GM04504 (cell line): ENCODE measurements at places on chromosomes 3 and 15.

GRCh38 chr15:89400116-89400781 is 65.6 kb upstream of the POLG start:
- no peak for DNase-seq

GRCh38 chr15:52796753-52797520 is 6.8 kb upstream of the ONECUT1 start:
- DNase-seq, result no peak

GRCh38 chr3:105752791-105753415 is 115.9 kb downstream of the CBLB start:
- no peak for DNase-seq

DNA sequence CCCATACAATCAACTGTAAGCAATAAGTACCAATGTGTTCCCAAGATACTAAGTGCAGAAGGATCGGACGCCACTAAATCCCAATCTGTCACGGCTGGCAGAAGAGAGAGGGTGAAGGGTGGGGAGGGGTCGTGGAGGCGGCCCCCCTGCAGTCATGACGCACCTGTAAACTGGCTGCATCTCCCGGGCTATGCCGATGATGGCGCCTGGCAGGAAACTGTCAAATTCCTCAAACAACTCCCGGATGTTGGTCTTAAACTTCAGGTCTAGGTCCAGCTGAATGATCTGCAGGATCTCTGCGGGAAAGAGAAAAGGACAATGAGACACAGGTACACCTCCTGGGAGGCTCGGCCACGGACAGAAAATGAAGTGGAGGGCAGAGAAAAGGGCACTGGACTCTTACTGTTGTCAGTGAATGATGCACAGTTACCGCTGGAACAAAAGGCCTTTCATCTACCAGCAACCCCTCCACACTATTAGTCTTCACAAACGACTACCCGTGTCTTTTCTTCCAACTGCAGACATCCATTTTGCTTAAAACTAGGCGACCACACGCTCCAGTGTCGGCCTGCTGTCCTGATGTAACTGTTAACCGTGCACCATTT is 114.6 kb downstream of the XXYLT1 start:
- no peak for DNase-seq

- peak; percentile 35 for DNase-seq
These were observed 54.4 kb upstream of the EHHADH start for GRCh38 chr3:185308126-185308754.

DNA sequence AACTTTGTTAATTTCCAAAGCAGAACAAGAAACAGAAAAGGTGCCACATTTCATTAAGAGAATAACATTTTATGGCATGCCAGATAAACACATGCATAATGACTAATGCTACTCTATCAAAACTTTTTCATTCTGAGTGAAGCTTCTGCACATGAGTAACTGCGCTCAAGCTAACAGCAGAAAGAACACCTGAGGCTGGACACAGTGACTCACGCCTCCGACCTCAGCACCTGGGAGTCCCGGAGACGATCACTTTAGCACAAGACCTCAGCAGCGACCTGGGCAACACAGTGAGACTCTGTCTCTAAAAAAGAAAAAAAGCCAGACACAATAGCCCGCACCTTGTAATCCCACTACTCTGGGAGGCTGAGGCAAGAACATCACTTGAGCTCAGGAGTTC is 70.6 kb downstream of the ACAP2 start:
- DNase-seq, result no peak

- DNase-seq, result no peak
These were observed at the start of gene IQCF2 for GRCh38 chr3:51860703-51861665. IQCF2 (plus strand) TSS chr3:51861615; CDS start chr3:51861667, 52 bp downstream.

DNA sequence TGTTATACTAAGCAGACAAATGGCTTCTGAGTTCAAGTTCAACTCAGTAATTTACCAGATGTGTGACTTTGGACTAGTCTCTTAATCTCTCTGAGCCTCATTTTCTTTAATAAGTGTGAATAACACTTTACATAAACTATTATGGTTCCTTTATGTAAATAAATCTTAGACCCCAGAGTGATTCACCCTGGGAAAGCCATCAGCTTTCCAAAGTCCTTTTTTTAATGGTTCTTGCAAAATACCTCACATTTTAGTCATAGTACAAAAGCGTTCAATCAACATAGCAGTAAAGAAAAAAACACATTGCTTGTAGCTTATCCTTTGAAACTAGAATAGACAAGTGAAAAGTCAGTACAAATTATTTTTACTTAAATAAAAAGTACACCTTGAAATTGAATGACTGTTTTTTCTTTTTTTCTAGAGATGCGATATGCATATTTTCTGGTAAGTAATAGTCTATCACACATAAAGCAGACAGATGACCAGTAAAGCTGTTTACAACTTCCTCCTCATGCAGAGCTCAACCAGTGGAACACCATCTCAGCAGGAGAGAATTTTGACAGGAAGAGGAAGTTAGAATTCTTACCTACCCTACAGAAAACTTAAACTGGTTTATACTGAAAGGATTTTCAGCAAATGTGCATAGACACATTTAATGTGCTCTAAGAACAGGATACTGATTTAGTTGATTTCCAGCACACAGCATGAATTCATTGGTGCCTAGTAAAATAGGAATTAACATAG is 123.0 kb upstream of the AGBL1 start:
- DNase-seq, result no peak

- DNase-seq, result no peak
These were observed 54.0 kb downstream of the MBNL1 start for GRCh38 chr3:152322756-152323155.

- DNase-seq, result no peak
These were observed 255.3 kb downstream of the RSL24D1 start for GRCh38 chr15:54941417-54941816.

DNA sequence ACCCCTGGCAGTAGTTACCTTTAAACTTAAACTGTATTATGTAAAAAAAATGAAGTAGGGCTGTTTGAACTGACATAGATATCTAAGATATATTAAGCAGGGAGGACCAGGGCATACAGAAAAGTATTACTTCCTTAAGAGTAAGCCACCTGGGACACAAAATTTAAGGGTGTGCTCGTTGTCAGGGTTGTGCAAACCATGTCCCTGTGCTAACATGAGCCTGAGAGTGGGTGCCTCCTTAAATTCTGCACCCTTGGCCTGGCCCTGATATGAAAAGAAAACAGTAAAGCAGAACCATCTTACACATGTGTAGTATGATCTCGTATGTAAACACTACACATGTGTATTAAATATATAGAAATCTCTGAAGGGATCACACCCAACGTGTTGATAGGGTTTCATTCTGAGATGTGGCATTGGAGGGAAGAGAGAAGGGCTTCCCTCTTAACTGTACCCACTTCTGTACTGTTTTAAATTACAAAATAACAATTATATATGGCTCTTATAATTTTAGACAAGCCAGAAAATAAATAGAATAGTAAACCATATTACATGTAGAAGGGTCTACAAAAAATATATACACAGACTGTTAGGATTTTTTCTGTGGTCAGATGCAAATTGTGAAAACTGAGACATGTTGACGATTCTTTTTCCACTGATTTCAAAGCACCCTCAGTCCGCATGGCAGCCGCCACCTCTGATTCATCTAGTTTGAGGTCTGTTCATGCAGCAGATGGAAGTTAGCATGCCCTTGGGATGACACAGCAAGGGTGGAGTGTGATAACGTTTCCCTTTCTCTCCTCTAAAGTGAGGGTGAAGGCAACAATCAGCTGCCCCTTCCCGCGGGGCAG is 400.8 kb upstream of the PROK2 start:
- peak; percentile 58 for DNase-seq

DNA sequence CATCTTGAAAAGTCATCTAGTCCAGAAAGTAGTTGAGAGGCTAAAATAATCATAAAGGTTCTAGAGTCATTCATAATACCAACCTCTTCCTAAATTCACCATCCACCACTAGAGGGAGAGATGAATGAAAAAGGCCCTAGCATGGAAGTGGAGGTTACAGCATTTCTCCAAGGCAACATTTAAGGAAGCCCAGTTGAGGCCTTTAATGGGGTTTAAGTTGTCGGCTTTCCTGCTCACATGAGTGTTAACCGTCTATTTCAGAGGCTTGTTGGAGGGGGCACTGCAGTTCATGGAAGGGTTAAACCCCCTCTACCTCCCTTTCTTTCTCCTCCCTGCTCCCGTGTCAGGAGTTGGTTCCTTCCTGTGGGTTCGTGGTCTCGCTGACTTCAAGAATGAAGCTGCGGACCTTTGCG is 3.8 kb upstream of the SLCO3A1 start:
- DNase-seq, result peak; percentile 15

DNA sequence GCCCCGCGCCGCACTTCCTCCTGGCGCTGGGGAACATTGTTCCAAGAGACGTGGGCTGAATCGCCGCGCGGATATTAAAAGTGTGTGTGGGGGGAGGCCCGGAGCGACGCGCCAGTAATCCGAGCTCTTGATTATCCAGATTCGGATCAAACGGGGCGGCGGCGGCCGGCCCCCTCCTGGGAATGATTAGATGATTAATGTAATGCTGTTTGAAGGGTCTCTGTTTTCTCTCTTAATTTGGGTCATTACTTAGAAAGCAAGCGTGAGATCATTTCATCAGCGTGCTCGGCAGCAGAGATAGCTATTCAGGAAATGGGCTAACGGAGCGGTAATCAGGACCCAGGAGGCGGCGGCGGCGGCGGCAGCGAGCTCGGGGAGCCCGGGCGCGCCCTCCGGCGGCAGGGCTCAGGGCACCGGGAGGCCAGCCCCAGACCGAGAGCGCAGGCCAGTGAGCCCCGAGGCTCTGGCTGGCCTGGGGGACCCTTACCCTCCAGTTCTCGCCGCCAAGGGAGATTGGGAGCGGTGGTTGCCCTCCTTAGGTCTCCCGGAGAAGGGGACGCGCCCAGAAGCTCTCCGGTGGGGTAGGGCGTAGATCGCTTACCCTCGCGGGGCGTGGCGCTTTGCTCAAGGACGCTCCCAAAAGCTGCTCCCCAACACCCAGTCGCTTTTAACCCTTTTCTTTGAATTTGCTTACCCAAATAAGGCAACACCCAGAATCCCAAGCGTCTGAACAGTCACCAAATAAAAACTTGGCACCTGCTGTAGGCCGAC is 4.5 kb downstream of the FEZF2 start:
- DNase-seq, result no peak

DNA sequence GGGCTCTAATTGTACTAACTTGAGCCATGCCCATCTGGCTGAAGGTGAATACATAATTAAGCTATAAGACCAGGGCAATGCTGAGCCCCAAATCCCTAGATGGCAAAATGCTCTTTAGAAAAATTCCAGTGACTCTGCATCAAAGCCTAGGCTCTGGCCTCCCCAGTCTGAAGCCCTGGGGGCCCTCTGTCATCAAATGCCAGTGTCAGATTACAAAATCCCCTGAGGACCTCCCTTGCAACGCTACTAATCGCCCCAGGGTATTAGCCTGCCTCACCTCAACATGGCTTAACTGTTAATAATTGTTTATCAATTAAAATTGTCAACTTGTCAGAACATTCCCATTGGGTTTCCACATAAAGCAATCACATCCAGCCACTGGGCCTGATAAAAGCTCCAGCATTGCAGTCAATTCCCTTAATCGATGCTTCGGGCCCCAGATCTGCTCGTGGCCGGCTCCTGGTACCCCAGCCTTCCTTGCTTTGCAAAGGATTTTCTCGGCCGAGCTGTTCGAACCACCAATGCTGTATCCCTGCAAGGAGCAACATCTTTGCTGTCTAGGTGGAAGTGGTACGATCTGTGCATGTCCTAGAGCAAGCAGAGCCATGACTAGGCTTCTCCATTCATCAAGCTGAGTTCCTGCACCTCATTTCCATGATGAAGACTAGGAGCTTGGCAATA is 151.7 kb downstream of the MEGF11 start:
- no peak for DNase-seq

GRCh38 chr15:44788748-44789147 is 52.4 kb downstream of the TRIM69 start:
- DNase-seq, result no peak

DNA sequence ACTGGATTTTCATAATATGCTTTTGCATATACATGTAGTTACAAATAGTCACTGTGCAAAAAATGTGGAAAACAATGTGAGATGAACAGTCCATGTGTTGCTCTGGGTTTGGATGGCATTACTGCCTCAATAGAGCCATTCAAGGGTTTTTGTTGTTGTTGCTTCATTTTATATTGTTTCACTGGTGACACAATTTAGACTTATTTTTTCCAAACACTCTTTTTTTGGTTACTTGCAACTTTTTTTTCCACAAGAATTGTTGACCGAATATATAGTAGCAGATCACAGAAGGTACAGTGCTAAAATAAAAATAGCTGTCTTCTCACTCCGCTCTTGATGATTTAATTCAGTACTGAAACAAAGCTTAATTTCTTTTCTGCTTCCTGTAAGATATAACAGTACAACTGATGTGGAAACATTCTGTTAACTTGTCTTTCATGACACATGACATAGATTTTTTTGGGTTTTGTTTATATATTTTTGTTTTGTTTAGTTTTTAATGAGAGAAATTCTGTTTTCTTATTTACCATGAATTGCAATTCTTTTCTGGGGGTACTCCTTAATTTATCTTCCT is 618.6 kb downstream of the NAALADL2 start:
- no peak for DNase-seq

DNA sequence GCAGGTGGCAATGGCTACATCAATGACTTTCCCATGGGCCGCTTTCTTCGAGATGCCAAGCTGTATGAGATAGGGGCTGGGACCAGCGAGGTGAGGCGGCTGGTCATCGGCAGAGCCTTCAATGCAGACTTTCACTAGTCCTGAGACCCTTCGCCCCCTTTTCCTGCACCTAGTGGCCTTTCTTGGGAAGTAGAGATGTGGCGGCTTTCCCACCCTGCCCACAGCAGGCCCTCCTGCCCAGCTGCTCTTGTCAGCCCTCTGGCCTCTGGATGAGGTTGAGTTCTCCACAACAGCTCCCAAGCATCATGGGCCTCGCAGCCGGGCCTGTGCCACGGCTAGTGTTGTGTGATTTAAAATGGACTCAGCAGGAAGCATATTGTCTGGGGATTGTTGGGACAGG is 12.5 kb downstream of the IVD start:
- no peak for DNase-seq

DNA sequence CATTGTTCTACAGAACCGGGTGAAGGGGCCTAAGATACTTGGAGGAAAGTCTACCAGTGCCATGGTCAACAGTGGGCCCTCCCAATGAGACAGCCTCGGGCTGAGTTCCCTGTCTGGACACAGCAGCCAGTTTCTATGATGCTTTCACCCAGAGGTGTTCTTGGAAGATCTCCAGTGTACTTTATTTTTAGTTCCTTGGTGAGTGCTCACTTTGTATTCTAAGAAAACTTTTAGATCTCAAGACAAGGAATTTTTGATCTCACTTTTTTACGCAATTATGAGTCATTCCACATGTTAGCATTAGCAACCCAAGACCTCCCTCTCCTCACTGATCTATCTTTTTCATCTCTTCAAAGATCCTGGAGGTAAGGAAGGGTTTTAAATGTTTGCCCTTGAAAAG is 287.7 kb downstream of the RORA start:
- no peak for DNase-seq

DNA sequence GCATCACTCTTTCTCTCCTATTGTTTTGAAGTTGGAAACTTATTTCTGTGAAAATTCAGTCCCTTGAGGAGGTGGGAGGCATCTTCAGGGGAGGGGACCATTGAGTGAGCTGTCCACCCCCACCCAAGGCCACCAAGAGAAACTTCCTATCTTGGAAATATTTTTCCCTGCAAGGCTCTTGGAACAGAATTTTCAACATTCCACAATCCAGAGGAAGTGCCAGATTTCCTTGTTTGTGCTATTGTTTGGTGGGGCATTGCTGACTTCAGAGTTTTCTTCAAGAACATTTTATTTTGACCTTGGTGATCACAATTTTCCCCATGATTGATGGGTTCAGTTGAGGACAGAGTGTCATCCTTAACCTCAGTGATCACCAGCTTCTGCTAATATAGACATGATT is 12.0 kb downstream of the DNASE1L3 start:
- DNase-seq, result no peak

- DNase-seq, result no peak
These were observed 45.4 kb downstream of the TMCO5A start for GRCh38 chr15:37979671-37980409.
